ENCODE measurements at places on chromosomes 13 and 19.
A peak's percentile ranks its signal among the peaks of the same experiment; 100 is the strongest.

- no peak for DNase-seq
These were observed 3.9 kb upstream of the KLK15 start for GRCh38 chr19:50837300-50837699.

DNA sequence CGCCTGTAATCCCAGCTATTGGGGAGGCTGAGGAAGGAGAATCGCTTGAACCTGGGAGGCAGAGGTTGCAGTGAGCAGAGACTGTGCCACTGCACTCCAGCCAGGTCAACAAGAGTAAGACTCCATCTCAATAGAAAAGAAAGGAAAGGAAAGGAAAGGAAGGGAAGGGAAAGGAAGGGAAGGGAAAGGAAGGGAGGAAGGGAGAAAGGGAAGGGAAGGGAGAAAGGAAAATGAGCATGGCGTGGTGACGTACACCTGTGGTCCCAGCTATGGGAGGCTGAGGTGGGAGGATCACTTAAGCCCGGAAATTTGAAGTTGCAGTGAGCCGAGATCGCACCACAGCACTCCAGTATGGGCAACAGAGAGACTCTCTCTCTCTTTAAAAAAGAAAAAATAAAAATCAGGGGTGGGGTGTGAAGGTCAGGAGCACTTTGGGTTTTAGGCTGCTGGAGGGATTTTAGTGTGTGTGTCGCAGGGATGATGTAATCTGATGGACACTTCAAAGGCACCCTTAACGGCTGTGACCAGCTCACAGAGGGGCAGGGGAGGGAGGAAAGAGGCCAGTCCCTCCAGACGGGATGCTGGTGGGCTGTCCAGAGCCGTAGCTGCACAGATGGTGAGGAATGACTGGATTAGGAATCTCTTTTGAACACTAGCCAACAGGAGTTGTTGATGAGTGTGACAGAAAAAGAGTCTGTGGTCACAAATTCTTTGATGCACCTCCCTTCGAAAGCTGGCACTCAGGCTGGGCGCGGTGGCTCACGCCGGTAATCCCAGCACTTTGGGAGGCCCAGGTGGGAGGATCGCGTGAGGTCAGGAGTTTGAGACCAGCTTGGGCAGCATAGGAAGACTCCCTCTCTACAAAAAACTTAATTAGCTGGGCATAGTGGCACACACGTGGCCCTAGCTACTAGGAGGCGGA, 27.6 kb downstream of the TMPRSS9 start:
- DNase-seq: no peak

- DNase-seq: no peak
These were observed 232.6 kb upstream of the HTR2A start for GRCh38 chr13:47129461-47129860.

GRCh38 chr19:57947088-57947418, 453 bp downstream of the ZNF256 start:
- DNase-seq: no peak

GRCh38 chr13:113260996-113261395, 36.0 kb upstream of the LAMP1 start:
- DNase-seq: no peak

DNA sequence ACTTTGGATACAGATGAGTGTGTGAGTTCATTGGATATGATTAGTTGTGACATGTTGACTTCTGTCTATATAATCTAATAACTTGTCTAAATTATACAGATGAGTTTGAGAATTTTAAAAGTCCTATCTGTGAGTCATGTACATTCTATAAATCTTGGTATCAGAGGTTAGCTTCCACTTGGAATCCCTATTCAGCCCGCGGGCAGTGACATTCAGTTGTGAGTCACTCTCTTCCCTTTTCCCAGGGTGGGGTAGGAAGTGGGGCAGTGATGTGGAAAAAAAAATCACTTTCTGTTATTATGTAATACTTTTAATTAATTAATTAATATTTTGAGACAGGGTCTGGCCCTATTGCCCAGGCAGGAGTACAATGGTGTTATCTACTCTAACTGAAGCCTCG, 33.0 kb upstream of the ZNF808 start:
- no peak for DNase-seq

DNA sequence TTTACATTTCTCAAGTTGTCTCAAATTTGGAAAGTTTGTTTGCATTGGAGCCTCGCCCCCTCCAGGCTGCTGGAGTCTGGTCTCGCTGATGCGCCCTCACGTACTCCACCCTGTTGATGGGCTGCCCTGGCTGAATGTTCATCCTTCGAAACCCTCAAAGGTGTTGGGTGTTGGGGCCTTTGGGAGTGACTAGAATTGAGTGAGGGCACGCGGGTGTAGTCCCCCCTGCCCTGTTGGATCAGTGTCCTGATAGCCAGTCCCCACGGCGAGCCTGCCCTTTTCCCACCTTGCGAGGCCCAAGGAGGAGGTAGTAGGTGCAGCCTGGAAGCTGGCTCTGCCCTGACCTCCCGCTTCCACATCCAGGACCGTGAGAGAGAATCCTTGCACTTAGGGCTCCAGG, 14.8 kb downstream of the TFDP1 start:
- DNase-seq: no peak

DNA sequence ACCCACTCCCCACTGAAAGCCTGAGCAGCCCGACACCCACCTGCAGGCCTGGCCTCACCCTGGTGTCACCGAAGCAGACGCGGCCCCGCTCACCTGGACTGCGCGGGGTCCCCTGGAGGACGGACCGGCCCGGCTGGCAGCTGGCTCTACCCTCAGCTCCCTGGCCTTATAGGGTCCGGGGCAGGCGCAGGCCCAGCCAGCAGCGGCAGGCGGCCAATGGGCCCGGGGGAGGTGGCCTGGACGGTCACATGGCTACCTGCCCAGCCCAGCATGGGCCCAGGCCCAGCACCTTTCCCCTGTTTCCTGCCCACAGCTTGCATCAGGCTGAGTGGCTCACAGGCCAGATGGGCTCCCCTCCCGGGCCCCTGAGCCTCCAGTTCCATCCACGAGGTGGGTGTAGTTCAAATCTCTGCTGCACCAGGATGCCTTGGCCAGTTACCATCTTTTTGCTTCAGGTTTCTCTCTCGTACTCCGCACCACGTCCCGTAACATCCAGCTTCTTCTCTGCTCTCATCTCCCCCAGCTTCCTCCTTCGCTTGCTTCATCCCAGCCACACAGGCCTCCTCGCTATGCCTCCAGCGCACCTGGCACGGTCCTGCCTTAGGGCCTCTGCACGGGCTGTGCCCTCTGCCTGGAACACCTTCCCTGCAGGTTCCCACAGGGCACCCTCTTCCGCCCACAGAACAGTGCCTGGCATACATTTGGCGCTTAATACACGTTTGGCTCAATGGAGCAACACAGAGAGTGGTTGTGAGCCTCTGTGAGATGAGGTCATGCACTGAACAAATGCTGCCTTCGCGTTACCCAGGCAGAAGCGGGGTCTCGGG, at the start of gene PLIN4:
TSS of gene PLIN4 (minus strand) at position 142 of the 827 bp plus-strand sequence. CDS start 214 bp downstream, outside the sequence.
- DNase-seq: no peak

DNA sequence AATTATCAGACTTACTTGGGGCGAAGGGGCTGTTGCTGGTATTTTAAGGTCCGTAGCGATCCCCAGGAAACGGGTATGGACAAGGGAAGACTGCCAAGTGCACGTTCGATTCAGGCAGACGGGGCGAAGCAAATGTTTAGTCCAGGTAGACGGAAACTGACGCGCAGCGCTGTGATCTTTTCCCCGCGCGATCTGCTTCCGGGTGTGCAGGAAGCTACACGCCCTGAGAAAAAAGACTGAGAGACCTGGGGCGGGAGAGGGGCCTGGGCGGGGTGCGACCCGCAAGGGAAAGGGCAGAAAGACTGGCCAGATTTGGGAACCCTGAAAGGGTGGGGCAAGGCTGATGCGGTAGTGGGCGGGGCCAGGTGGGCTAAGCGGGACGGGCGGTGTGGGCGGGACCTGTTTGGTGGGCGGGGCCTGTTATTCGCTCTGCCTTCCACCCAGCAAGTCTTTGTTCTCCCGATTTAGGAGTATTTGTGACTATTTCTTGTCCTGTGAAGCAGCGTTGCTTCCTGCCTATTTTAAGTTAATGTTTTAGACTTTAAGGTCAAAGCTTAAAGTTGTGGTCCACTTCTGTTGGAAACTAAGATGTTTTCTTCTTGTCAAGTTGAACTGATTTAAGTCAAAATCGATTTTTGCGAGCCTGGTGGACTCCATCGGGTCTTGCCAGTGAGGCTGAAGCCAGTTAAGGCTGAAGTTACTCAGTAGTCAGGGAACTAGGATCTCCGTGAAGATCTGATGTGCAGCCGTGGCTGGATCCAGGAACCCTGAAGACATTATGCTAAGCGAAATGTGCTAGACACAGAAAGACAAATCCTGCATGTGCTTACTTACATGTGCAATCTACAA, at the start of gene ZNF836:
TSS of gene ZNF836 (minus strand) at position 301 of the 849 bp plus-strand sequence. CDS start 3,549 bp downstream, outside the sequence.
- DNase-seq: peak; percentile 88

- peak; percentile 55 for DNase-seq
These were observed 59.7 kb downstream of the SPATA13 start for GRCh38 chr13:24220086-24220703.

DNA sequence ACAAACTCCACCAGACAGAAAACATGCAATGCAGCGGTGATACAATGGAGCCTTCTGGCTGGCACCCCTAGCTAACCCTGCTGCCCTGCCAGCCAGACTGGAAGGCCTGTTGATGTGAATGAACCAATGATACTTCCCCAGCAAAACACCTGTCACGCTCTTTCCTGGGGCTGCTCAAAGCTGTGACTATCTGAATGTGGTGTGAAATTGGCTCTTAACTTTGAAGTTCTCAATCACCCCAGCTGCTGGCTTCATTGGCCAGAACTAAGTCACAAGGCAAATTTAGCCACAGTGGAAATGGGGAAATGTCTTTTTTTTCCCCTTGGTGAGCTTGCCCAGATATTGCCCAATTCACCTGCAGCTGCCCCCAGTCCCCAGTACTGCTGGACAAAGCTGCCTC, 147.3 kb downstream of the SLC7A1 start:
- no peak for DNase-seq

DNA sequence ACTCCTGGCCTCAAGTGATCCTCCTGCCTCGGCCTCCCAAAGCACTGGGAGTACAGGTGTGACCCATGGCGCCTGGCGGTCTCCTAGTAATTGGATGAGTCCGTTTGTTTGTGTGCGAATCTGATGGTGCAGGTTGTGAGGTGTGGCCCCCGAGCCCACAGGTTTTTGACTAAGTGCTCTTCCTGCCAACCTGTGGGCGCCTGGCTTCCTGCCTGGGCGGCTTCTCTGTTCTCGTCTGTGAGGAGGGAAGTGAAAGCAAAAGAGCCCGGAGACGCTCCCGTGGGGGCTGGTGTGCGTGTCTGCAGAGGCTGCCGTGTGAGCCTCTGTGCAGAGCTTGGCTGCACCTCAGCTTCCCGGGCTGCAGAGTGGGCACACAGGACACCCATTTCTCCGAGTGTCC, 10.0 kb downstream of the ARHGAP45 start:
- no peak for DNase-seq

- DNase-seq: no peak
These were observed 48.3 kb downstream of the SLC7A1 start for GRCh38 chr13:29547153-29547552.

DNA sequence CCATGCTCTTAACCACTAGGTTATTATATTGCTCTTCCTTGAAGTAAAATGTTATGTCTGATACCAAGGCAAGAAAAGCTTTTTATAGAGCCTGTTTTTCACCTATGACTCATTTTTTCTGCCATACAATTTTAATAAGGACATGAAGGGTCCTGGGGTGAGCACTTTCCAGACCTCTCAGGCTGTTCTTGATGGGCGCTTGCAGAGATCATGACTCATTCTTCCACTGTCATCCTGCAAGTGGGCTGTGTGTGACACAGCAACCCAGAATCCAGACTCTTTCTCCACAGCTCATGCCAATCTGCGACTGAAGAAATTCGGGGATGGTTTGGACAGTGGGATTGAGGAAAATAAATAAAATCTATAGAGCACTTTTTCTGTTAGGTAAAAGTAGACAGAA, 506.7 kb upstream of the NBEA start:
- DNase-seq: no peak

GRCh38 chr13:49146950-49147355, 73.2 kb upstream of the MLNR start:
- DNase-seq: no peak

GRCh38 chr19:5908773-5909442, 4.2 kb downstream of the VMAC start:
- DNase-seq: no peak

DNA sequence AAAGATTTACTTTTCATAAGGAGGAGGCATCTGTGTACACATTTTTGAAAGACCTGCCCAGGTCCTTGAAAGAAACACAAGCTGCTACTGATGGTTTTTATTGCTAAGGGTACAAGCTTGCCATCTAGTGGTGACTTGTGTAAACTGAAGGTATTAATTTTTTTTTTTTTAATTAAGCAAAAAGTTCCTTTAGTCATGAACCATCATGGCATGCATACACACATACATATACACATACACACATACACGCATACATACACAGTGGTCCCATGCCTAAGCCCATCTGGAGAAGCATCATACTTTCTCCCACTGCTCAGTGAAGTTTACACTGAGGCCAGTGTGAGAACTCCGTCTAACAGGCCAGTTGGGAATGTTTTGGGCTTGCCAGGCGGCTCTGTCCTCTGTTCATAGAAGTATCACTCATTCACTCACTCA, 312.5 kb downstream of the DCLK1 start:
- DNase-seq: no peak

GRCh38 chr19:7742991-7743390, 4.3 kb downstream of the CD209 start:
- DNase-seq: no peak

DNA sequence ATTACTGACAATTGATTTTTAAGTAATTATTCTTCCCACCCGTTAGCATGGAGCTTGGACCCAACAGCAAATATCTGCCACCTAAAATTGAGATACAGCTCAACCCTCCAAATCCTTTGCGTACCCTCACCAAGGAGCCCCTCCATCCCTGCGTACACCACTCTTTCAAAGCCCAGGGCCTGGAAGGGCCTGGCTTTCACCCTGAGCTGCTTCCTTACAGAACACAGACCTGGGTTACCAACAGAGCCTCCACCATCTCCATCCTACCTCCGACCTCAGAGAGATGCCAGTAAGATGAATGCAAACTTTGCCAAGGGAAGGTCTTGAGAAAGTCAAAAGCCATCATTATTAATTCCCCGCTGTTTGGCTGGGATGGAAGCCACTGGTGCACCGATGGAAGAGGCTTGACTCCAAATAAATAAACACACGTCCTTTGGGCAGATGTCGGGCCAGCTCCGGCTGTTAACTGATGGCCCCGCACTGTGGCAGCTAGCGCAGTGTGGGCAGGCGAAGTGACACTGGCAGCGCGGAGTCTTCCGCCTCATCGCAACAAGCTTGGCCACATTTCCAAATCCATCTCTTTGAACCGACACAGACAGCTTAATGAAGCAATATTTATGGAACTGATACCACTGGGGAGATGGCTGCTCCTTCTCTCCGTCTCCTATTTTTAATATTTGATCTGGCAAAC, 150.2 kb upstream of the VSTM2B start:
- DNase-seq: no peak

GRCh38 chr19:30733826-30734550, 361.8 kb downstream of the ZNF536 start:
- peak; percentile 14 for DNase-seq

- DNase-seq: no peak
These were observed 1139.3 kb downstream of the DIAPH3 start for GRCh38 chr13:59024434-59024833.

Measured in nephron progenitor cell (in vitro differentiated cells).